Activated CD8-positive, alpha-beta memory T cell treated with anti-CD3 and anti-CD28 coated beads for 4 hours (primary cell): ENCODE measurements at places on chromosomes 13 and 19.

DNA sequence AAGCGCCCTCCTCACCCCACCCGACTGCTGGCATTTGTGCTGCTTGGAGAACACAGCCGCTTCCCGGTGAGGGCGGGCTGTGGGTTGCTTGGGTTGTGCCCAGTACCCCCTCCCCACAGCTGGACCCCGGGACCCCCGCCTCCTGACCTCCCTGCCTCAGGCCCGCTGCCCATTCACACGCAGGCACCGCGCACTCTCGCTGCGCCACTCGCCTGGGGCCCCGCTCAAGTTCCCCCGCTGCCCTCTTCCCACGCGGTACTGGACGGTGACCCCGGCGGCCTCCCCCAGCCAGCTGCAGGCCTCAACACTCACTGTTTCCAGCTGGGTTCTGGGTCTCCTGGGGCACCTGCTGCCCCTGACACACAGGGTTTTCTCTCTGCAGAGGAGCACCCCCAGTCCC lies 16.4 kb downstream of the PLEKHJ1 start:
- no peak for DNase-seq

- DNase-seq, result no peak
Observed at GRCh38 chr19:41901707-41902360, 18.9 kb downstream of the ARHGEF1 start.

DNA sequence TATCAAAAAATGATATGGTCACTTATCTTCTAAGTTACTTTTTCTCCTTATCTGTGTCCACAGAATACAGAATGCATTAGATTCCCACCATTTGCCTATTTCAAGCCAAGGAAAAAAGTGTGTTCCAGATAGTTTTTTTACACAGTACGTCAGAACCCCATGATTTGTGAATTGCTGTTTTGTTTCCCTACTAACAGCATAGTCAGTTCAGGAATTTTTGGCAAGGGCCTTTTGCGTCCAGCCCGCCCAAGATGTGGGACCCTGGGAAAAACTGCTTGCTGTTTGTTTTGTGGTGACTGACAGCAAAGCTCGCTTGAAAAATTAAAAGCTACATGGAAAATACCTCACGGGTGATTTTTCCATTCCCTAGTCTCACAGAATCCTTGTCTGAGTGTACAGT lies 20.4 kb upstream of the FAM216B start:
- DNase-seq, result no peak

DNA sequence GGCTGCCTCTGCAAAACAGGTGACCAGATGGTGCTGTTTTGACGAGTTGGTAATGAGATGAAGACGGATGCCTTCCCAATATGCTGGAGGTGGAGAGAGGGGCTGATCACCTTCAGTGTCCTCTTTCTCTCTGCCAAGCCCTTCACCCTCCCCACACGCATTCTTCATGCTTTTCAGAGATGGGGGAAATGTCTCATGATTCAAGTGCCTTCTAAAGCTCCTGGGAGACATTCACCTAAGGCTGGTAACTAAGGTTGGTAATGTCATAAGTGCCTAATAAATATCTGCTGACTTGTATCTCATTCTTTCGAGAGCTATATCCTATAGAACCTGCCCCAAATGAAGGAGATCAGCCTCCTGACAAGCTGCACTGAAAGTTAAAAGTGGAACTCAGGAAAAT lies 86.2 kb upstream of the MBNL2 start:
- DNase-seq, result no peak

DNA sequence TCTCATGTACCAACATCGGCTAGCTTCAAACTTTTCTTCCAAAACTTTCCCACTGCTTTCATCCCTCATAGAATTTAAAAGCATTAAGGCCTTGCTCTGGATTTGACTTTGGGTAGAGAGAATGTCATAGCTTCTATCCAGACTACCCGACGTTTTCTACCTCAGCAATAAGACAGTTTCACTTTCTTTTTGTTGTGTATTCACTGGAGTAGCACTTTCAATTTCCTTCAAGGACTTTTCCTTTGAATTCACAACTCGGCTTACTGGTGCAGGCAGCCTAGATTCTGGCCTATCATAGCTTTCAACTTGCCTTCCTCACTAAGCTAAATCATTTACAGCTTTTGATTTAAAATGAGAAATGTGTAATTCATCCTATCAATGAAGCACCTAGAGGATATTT lies 420.4 kb upstream of the GPC6 start:
- no peak for DNase-seq

- DNase-seq, result no peak
Observed at GRCh38 chr19:18433015-18433691, 4.8 kb downstream of the ISYNA1 start.

DNA sequence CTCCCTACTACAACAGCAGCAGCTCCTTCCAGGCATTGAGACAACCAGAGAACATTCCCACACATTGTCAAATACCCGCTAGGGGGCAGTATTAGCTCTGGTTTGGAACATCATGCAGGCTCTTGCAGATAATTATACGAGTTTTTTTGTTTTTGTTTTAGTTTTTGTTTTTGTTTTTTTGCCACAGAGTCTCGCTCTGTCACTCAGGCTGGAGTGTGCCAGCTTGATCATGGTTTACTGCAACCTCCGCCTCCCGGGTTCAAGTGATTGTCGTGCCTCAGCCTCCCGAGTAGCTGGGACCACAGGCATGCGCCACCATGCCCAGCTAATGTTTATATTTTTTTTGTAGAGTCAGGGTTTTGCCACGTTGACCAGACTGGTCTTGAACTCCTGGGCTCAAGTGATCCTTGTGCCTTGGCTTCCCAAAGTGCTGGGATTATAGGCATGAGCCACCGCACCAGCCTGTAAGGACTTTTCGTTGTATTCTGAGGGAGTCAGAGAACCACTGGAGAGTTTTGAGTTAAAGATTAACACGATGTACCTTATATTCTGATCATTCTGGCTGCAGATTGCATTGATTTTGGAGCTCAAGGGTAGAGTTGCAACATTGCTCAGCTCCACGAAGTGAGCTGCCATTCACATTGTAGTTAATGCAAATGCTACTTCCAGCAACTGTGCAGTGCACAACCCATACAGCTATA lies 41.7 kb upstream of the CEACAM20 start:
- peak; percentile 11 for DNase-seq

DNA sequence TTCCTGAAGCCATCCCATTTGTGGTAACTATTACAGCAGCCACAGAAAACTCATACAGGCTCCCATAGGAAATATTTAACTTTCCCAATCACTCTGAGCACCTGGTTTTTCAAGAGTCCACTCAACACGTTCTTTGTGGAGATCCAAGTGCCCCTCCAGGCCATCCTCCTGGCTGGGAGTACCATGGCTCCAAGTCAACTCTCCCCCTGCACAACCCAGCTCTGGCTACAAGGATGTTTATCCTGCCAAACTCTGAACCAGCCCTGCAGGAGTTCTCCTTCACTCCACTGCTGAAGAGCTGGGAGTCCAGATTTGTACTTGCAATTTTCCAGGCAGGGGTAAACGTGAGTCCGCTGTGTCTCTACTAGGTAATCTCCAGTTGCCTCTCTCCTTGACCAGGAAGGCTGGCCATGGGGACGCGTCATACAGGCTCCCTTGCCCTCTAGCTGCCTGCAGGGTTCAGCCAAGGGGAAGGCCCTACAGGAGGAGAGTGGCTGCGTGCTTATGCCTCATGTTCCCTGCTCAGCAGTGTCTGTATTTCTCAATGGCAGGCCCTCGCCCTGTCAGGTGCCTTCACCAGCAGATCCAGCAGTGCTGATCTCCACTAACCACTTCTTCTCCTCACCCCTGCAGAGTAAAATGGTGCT lies 29.9 kb upstream of the ARGLU1 start:
- DNase-seq, result no peak

- DNase-seq, result no peak
Observed at GRCh38 chr19:3773814-3774515, 1.9 kb upstream of the RAX2 start.

GRCh38 chr19:39413911-39414608 lies 1.6 kb downstream of the PLEKHG2 start:
- DNase-seq, result no peak

GRCh38 chr19:8827277-8827676 lies 4.8 kb downstream of the ZNF558 start:
- no peak for DNase-seq

GRCh38 chr13:103473081-103473480 lies 406.9 kb upstream of the SLC10A2 start:
- DNase-seq, result no peak

DNA sequence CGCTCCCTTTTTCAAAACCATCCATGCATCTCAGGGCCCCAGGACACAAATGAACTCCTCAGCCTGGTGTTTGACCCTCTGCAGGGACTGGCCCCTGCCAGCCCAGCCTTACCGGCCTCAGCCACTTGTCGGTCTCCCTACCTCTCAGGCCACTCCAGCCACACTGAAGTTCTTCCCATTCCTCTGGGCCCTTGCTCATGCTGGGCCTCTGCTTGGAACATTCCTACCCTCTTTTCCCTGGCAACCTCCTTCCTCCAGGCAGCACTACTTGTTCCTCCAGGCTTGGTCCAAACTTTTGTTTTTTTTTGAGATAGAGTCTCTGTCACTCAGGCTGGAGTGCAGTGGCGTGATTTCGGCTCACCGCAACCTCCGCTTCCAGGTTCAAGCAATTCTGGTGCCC lies 7.6 kb upstream of the EGLN2 start:
- DNase-seq, result no peak

DNA sequence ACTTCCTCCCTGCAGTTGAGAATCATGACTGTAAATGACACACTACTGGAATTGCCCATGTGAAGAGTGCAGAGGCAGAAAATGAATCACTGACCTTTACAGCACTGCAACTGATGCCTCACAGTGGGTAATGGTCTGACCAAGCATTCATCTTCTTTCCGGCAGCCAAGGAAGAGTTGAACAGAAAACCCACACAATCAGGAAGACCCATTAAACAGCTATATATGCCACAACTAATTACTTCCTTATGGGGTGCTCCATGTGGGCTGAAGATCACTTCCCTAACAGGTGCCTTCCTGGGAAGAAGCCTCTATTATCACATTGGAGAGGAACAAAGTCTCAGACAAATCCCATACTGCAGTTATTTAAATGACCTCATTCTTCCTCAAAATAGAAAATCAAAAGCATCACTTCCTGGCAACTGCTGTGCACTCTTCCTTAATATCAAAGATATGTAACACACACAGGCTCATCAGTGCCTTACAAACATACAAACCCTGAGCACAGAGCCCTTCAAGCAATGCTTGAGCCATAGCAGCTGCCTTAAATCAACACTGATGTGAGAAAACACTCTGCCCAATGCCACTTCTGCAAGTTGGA lies 45.8 kb downstream of the RUBCNL start:
- DNase-seq, result no peak

DNA sequence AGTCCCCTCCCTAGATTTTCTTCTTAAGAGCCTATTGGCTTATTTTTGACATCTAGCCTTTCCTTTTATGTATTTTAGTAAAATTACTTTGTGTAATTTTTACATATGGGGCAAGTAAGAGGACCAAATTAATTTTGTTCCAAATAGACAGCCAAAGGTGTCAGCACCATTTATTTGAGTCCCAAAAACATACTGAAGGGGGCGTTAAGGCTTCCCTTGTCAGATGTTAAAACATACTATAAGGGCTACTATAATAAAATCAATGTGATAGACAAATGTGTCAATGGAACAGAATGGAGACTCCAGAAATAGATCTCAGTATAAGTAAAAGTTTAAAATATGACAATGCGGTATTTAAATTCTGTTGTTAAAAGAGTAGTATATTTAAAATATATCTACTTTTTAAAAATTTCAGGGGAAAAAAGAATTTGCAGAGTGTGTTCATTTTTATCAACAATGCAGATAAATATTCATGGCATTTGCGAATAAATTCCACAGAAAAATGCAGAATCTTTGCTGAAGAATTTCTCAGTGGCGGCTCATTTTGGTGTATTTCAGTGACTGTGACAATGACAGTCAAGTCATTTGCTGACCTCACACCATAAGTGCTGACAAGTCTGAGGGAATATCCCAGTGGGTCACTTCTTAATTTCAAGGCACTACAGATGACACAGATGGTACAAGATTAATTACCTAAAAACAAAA lies 133.7 kb downstream of the MTUS2 start:
- no peak for DNase-seq

GRCh38 chr13:46516599-46517338 lies 36.2 kb upstream of the LRCH1 start:
- no peak for DNase-seq

GRCh38 chr19:43729919-43730318 lies 14.0 kb downstream of the IRGC start:
- DNase-seq, result no peak

DNA sequence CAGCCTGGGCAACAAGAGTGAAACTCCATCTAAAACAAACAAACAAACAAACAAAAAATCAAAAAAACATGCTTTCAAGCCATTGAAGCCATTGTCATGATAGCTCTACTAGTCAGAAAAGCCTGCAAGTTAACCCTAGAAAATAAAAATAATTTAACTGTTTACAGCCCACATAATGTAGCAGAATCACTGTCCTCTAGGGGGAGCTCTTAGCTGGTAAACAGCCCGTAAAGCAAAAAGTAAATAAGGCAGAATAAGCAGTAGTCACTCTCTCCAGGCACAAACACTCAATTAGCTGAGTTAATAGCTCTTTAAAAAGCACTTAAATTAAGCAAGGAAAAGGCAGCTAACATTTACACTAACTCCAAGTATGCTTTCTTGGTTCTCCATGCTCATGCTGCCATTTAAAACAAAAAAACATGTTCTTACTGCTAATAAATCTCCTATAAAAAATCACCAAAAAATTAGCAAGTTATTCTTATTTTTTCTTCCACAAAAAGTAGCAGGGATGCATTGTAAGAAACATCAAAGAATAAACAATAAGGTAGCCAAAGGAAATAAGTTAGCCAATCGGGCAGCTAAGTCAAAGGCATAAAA lies 11.3 kb downstream of the LILRB4 start:
- no peak for DNase-seq

DNA sequence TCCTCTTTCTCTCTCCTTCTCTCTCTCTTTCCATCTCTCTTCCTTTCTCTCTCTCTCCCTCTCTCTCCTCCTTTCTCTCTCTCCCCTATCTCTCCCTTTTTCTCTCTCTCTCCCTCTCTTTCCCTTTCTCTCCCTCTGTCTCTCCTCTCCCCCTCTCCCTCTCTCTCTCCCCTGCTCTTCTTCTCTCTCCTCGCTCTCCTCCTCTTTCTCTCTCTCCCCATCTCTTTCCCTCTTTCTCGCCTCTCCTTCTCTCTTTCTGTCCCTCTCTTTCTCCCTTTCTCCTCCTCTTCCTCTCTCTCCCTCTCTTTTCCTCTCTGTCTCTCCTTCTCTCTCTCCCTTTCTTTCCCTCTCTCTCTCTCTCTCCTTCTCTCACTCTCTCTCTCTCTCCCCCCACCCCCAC lies 196.6 kb downstream of the UQCRFS1 start:
- DNase-seq, result no peak

- no peak for DNase-seq
Observed at GRCh38 chr13:99265162-99265800, 7.1 kb upstream of the GPR18 start.

GRCh38 chr19:48271531-48272151 lies 1.8 kb downstream of the ZNF114 start:
- no peak for DNase-seq

- DNase-seq, result no peak
Observed at GRCh38 chr13:55432814-55433213, 1707.9 kb upstream of the PRR20A start.

GRCh38 chr19:33864311-33864850 lies 67.7 kb downstream of the KCTD15 start:
- no peak for DNase-seq

GRCh38 chr19:13684021-13684420 lies 80.3 kb upstream of the MRI1 start:
- DNase-seq, result no peak
